Stimulated activated CD8-positive, alpha-beta memory T cell treated with anti-CD3 and anti-CD28 coated beads, Interleukin-4, amount 100 ng/mL, for 4 hours (primary cell): ENCODE measurements at places on chromosomes 1 and 21.

DNA sequence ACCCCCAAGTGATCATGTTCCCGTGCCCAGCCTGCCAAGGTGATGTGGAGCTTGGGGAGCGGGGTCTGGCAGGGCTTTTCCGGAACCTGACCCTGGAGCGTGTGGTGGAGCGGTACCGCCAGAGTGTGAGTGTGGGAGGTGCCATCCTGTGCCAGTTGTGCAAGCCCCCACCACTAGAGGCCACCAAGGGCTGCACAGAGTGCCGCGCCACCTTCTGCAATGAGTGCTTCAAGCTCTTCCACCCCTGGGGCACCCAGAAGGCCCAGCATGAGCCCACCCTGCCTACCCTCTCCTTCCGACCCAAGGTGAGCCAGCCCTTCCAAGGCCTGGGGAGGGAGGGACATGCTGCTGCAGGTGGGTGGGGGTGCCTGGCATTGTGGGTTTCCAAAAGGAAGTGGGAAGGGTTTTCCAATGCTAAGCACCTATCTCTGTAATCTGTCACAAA is 2.3 kb downstream of the TRIM46 start:
- DNase-seq, result no peak

GRCh38 chr1:77732090-77732489 is 27.6 kb downstream of the USP33 start:
- no peak for DNase-seq

- DNase-seq, result no peak
These were observed 123.6 kb upstream of the KCNJ15 start for GRCh38 chr21:38133240-38133639.

DNA sequence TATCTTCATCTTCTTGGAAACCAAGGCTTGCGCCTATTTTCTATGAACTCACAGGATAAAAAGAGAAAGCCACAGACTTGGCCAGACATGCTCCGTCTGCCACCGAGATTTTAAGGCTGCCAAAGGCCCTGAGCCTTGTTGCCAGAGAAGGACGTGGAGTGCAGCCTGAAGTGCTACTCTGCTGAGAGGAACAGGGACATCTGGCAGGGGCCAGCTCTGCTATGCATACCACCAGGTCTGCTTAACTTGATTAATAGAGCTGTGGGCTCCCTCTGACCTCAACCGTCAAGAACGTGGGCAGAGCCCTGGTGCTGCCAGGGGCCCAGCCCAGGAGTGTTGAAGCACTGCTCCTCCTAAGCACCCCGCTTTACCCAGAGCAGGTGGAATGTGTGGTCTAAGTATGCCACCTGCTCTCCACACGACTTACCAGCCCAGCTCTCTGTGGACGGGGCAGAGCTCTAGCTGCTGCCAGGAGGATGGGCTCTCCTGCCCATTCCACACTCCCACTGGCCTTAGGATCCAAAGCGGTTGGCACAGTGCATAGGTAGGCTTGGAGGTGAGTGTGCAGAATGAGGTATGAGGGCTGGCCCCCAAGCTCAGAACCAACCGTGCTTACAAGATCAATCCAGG is 10.6 kb downstream of the HCRTR1 start:
- no peak for DNase-seq

DNA sequence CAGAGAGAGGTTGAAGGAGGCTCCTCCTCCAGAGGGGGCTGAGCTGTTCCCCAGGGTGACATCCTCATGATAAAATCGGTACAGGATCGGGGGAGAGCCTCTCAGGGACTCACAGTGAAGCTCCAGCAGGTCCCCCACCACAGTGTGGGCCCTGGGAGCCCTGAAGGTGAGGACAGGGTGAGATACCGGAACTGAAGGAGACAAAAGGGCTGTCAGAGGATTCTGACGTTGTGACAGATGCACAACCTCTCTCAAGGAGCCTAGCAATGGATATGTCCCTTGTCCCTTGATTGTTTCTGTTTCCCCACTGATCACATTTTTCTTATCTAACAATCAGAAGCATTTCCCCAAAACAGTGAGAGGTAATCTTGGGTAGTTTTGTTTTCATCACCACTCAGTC is 5.2 kb downstream of the FCRL3 start:
- DNase-seq, result no peak

DNA sequence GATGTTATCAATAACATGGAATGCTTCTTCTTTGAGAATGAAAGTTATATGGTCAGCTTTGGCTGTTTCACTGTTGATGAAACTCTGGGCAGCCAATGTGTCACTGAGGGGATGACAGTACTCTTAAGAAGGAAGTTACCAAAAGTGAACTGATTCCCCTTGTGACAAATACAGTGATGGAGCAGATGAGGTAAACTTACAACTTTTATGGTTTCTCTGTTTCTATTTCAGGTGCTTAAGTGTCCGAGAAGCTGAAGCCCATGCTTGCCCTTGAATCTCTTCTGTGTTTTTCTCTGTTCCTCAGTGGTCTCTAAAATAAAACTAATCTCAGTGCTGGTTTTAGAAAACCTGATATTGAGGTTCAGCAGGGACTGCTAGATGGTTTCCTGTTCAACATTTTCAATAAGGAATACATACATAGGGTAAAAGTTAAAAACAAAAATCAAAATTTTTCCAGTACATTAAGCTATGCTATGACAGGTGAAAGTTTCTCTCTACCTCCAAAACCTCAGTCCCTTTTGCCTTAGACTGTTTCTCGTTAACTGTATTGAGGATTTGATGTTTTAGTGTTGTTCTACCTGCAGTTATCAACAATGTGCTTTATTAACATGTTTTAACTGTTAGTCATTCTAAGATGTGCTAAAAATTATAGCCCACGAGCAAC is 454.4 kb upstream of the ADGRL4 start:
- no peak for DNase-seq

GRCh38 chr1:52662645-52663313 is 29.8 kb downstream of the SHISAL2A start:
- DNase-seq, result no peak
